Choroid plexus epithelial cell (primary cell): ENCODE measurements at places on chromosomes 6 and 20.
A peak's percentile ranks its signal among the peaks of the same experiment; 100 is the strongest.

DNA sequence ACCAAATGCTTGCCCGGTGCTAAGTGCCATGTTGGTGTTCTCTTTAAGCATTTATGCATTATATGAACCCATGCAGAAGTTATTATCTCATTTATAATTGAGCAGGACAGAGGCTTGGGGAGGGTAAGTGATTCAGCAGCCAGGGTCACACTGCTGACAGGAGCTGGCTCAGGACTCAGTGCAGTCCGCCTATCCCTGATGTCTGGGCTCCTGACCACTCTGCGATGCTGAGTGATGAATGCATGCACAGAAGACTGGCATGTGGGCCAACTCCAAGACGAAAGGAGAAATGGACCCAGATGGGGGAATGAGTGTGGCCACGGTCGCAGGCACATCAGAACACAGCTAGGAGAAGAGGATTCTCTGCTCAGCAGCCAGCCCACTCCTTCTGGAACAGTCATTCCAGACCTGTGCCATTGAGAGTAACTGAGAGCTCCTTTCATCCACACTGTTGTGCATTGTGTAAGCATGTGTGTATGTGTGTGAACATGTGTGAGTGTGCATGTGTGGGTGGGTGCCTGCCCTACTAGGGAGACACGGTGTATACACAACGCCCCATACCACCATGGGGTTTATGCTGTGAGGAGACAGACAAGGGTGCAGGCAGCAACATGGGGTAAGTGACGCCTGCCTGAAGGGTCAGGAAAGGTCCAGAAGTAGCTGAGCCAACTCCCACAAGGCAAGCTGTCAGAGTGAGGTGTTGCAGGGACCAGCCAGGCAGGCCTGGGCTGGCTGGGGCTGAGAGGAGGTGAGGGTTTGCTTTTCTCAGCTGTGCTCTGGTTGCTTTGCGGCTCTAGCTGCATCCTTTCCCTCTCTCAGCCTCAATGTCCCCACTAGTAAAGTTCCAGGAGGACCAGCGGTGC, 97.8 kb upstream of the PMEPA1 start:
- no peak for DNase-seq

DNA sequence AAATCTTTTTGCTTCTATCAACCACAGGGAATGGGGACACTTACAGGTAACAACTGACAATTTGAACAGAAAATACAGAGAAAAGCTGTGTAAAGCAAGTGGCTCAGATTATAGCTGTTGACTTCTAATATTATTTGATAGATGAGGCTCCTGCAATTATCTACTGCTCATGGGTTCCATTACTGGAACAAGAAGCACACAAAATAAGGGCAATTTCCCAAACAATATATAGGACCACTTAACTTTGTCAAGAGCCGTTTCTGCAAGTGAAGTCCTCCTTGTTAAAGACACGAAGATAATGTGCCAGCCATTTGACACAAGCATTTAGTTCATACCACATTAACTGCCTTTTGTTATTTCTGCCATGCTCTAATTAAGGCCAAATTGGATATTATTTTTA, 315.5 kb upstream of the ARID1B start:
- DNase-seq, result no peak

- DNase-seq, result peak; percentile 81
These were observed 469.7 kb downstream of the CDKAL1 start for GRCh38 chr6:21003780-21004541.

- DNase-seq, result no peak
These were observed 99.9 kb upstream of the MYLIP start for GRCh38 chr6:16028966-16029365.

DNA sequence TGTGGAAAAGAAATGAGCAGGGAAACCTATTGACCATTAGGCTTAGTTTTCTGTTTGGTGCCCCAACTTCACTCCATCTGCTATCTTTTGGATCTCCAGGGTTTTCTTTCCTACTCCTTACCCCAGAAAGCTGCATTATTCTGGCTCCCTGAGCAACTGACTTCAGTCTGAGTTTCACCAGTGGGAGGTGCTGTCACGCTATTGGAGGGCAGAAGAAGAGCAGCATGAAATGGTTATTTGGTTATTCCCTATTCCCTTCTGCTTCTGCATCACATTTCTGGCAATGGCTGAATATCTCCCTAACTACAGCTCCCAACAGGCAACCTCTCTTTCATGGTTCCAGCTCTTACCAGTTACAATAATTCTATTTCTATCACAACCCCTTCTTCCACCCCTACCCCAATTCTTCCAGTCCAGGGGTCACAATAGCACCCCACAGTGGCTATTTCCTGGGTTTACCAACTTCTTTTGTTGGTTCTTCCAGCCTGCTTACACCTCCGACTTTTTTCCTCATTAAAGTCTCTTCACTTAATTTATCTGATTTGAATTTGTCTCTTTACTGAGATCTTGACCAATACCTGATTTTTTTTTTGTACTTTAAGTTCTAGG, 311.5 kb downstream of the PLCB1 start:
- no peak for DNase-seq

DNA sequence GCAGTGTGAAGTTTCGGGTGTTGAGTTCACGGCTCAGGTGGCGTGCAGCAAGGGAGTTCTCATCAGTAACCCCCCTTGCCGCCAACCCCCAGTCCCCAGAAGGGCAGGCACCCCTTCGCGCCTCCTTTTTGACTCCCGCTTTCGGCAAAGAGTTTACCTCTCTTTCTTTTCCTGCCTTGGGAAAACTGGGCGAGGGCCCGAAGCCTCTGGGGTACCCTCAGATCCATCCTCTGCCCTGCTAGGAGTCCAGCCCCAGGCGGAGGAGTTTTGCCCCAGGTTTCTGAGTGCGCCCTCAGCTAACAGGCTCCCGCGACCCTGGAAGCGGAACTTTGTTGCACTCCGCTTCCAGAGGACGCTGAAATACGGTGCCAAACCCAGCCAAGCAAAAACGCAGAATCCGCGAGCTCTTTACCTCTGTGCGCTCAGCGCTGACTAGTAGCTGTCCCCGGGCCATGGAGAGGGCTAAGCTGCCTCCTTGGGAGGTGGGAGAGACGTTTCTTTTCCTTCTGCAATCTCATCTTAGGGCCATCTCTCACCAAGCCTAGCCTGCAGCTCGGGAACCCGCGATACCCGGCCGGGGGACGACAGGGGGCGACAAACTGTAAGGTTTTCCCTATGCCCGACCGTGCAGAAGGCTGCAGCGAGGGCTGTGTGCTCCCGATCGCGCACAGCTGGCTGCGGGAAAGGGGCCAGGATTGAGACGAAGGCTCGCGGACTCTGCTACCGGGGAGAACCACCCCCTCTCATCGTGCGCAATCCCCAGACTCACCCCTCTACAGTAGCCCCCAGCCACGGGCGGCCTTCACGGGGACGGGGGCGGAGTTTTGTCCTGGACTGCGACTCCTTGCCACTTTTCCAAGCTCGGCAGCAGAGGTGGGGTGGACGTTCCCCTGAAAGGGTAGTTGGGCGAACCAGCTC, 2.7 kb upstream of the PAX1 start:
- peak; percentile 17 for DNase-seq

DNA sequence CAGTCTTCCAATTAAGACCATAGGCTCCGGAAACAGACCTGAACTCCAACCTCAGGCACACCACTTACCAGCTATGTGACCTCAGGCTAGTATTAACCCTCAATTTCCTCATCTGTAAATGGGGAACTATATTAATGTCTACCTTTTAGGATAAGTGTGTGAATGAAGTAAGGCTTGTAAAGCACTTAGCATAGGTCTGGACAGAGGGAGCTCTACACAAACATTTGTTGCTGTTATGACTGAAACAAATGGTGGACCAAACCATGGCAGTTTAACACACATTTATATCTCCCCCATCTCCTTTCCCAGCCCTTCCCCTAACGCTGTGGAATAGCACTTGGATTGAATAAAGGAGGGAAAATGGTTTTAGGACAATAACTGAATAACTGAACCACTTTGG, 48.7 kb downstream of the TSHZ2 start:
- DNase-seq, result no peak

DNA sequence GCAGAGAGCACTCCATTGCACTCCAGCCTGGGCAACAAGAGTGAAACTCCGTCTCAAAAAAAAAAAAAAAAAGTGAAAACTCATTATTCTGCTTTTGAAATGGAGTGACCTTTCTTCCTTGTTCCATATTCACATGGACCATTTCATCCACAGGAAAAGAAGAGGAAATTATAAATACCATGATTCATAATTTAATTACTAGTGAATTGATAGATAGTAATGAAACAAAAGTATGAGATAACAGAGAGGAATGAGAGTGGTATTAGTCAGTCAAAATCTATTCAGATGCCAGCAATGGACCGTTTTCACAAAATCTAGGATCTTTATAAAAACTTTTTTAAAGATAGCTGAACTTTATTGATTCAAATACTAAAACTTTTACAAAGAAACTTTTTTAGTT, 443.1 kb upstream of the FLRT3 start:
- DNase-seq, result no peak

DNA sequence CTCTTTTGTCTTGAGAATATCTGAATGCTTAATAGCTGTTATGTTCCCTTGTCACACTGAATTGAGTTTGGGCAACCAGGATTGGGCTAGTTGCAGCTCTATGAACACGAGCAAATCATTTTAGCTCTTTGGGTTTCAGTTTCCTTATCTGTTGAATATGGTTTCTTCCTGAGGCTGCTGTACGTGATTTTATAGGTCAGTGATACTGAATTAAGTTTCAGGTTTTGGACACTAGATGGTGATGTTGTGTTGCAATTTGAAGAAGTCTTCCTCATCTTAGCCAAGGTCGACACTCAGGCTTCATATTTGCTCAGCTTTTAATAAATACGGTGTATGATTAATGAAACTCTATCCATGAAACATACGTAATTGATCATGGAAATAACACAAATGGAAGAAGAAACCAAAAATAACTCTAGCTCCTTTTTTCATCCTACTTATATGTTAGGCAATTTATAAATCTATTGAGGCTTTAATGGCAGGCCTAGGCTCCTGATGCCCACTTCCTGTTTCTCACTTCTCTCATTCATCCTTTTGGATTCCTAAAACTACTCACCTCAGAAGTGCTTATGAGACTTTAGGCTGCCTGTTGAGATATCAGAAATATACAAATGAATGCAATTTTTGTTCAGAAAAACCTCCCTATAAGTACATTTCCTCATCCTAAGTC, 354.1 kb upstream of the MAP3K7 start:
- DNase-seq, result peak; percentile 83

GRCh38 chr6:28982476-28983266, 22.4 kb downstream of the ZNF311 start:
- DNase-seq, result peak; percentile 80

GRCh38 chr20:50284811-50285375, 94.3 kb downstream of the CEBPB start:
- DNase-seq, result peak; percentile 60

- DNase-seq, result peak; percentile 69
These were observed 5.3 kb upstream of the PRR18 start for GRCh38 chr6:166313255-166314070.

- DNase-seq, result no peak
These were observed 22.8 kb downstream of the ADGRF4 start for GRCh38 chr6:47721189-47721588.

- DNase-seq, result no peak
These were observed 1058.0 kb upstream of the FLRT3 start for GRCh38 chr20:15395457-15395856.

DNA sequence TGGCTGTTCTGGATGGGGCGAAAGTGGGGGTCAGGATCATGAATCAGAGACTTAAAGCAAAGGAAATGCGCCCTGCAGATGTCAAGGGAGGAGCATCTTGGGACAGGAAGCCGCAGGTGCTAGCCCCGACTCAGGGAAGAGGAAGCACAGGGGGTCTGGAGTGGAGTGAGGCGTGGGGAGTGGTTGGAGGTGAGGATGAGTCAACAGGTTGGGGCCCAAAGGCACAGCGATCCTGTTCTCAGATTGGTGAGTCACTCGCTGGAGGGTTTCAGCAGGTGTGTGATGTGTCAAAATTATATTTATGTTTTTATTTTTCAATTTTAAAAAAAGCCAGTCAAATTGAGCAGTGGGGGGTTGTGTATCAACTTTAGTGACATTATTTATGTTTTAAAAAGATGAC, 19.0 kb downstream of the PACSIN1 start:
- no peak for DNase-seq

DNA sequence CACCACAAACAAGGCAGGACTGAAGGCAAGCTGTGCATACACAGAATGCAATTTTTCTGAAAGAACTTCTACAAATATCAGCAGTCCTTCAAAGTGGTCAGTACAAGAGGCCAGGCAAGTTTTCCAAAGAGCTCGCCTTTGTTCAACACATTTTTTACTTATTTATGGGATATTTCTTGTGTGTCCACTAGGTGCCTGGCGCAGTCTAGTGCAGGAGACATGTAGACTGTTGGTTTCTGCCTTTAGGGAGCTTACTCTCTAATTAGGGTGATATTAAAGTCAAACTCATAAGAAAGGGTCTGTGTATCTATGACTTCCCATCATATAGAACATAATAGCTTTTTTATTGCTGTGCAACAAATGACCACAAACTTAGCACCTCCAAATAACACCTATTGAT, 21.2 kb upstream of the VEGFA start:
- DNase-seq, result no peak

DNA sequence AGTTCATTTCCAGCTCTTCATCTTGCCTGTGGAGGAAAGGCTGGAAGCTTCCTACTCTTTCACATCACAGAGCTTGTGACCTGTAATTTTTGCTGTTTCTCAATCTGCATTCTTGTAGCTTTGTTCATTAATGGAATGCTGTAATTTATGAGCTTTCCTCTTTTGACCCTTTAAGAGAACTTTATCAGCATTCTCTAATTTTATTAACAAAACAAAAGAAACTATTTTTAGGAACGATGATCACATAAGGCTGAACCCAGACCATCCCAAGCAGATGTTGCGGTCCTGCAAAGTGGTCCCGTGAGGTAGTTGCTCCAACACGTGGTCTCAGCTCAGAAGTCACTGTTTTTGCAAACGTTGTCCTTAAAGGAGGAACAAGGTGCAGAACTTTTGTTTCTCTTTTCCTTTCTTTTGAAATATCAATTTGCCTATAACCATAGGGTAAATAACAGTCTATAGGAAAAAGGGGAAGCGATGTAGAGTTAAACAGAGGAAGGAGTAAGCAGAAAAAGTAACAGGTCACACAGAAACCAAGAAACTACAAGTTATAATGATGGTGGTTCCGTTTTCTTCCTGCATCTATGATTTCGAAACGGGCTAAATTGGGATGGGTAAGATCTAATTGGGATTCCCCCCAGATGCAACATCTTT, 121.3 kb upstream of the PHACTR1 start:
- DNase-seq, result peak; percentile 85

- DNase-seq, result no peak
These were observed 19.7 kb downstream of the SPDEF start for GRCh38 chr6:34536251-34536958.

- peak; percentile 64 for DNase-seq
These were observed 295.1 kb upstream of the CDYL start for GRCh38 chr6:4480788-4481735.

GRCh38 chr6:147384029-147384428, 124.5 kb upstream of the SAMD5 start:
- DNase-seq, result no peak
